ENCODE measurements at places on chromosomes 5 and 9. TPM values are rescaled to one million over a fixed set of nuclear protein-coding genes. Genes with fewer than 3 reads are reported as not detected.

- DNase-seq = no peak
Measured at GRCh38 chr5:131206772-131207171, 36.0 kb downstream of the LYRM7 start.

DNA sequence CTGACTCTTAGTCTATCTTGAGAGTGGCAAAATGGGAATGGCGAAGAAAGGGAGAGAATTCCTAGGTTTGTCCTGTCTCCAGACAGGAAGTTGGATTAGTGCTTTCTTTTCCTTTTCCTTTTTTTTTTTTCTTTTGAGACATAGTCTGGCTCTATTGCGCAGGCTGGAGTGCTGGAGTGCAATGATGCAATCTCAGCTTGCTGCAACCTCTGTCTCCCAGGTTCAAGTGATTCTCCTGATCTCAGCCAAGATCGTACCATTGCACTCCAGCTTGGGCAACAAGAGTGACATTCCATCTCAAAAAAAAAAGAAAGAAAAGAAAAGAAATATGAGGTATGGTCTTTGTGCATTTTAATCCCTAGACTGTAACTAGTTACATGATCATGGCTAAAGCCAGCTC lies 12.6 kb upstream of the KIF27 start:
- DNase-seq = peak; percentile 78

Gene WNT8A
- total RNA-seq = not detected

Gene SLC6A19
- not detected for total RNA-seq

Gene DMRTA1
- 5.5 TPM for total RNA-seq

DNA sequence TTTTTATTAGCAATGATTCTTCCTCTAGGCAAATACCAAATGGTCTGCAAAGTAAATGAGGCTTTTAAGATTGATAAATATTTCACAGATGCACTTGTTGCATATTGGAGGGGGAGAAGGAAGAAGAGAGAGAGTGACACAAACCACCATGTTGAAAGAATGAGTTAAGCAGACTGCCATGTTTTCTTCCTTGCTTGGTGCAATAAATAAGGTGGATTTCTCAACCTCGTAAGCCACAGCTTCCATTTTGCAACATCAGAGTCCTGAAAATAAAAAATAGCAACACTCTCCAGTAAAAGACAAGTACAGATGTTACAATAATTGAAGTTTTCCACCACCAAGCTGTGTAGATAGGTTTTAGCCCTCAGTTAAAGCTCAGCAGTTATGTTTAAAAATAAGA lies 202.9 kb downstream of the SGCD start:
- no peak for DNase-seq

Gene HTR1A
- 0.35 TPM for total RNA-seq

Gene KIAA1191
- total RNA-seq = 101 TPM

DNA sequence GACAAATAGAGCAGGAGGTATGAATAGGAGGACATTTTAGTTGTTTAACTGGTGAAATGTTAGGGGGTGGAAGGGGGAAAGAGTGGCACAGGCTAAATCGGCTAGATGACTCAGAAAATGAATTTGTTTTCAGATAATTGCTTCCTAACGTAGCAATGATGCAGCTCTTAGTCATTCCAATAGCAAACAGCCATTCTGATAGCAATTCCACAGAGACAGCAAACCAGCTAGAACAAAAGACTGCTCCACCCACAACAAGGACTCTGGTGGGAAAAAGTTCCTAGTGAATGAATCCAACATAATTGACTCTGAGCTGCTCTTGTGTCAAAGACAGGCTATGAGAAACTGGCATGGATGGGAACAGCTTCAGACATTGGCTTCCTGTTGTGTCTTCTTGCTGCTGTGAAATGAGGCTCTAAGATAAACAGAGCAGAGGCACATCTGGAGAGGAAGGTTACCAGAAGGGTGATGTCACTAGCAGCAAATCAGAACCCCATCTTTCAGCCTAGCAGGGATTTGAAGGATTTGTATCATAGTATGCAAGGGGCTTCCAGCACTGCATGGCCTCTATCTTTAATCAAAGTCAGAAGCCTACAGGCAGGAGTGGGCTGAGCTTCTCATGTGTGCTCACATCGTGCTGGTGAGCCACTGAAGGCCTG lies 28.1 kb upstream of the F2RL1 start:
- peak; percentile 99 for DNase-seq

GRCh38 chr5:126656401-126657007 lies 55.8 kb downstream of the PHAX start:
- DNase-seq = peak; percentile 49

DNA sequence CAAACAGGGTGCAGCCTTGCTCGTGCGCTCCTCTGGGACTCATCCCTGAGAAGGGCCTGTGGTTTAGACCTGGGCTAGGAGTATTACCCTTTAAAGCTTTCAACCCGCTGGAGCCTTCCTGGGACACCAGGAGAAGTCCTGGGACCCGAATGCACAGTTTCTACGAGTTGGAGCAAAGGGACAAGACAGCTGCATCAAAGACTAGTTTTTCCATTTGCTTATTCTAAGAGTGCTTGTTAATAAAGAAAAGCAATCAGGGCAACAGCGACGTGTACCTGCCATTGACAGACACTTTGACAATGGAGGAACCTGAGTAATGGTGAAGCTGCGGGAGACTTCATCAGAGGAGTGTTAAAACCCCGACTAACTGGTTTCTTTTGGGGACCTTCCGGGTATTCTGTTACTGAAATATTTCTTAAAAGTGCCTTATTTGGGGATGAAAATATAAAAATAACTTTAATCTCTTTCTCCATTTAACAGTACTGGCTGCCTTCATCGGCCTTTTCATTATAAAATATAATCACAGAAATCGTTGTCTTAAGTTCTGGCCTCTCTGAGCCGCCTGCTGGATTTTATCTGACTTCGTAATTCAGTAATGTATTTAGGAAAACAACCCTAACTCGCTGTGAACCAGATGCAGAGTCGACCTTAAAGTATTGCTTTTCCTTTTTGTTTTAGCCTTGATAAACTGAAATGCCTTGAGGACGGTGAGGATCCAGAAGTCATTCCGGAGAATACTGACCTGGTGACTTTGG lies 732 bp downstream of the SNAPC3 start:
- no peak for DNase-seq

Gene SSBP2
- 2.8 TPM for total RNA-seq

Gene PCDHB15
- total RNA-seq = 1.3 TPM

Gene PTGES2
- 80.0 TPM for total RNA-seq

GRCh38 chr5:108315829-108316228 lies 66.1 kb downstream of the FBXL17 start:
- peak; percentile 2 for DNase-seq

GRCh38 chr5:51517838-51518237 lies 134.6 kb downstream of the ISL1 start:
- no peak for DNase-seq

DNA sequence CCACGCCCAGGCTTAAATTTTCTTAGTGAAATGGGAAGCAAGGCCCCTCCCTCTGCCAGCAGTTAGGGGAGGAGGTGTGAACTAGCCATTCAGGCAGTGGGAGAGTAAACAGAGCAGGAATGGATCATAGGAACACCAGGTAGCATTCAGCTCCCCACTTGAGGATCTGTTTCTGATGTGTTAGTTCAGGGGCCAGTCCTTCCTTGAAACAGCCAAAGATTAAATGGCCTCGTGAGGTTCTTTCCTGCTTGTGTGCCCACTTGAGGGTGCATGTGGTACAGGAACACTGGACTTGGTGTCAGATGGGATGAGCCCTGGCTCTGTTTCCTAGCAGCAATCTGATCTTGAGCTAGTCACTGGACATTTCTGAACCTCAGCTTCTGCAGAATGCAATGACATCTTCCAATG lies 21.2 kb downstream of the FAXDC2 start:
- DNase-seq = peak; percentile 11

GRCh38 chr5:11157132-11157531 lies 396.1 kb upstream of the DAP start:
- no peak for DNase-seq

DNA sequence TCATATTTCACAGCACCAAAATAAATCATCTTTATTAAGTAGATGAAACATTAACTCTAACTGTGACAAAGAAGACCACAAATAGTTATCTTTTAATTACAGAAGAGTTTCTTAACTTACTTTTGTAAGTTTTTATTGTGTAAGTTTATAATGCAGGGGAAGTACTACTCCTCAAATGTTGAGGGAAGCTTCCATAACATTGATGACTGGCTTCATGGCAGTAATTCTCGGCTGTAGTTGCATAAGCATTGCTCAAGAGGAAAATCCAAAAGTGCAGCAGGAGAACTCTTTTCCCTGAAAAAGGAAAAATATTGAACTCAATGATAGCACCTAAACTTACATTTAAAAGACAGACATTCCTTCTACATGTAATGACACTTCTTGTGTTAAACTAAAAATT lies 4.6 kb downstream of the TSLP start:
- DNase-seq = no peak

Gene C9orf152
- not detected for total RNA-seq

GRCh38 chr5:109411149-109411514 lies 1.4 kb upstream of the PJA2 start:
- DNase-seq = no peak

Gene F2RL1
- total RNA-seq = 119 TPM

- DNase-seq = no peak
Measured at GRCh38 chr5:13661272-13661671, 283.2 kb downstream of the DNAH5 start.

GRCh38 chr9:7320841-7321240 lies 478.7 kb downstream of the DMAC1 start:
- DNase-seq = no peak

DNA sequence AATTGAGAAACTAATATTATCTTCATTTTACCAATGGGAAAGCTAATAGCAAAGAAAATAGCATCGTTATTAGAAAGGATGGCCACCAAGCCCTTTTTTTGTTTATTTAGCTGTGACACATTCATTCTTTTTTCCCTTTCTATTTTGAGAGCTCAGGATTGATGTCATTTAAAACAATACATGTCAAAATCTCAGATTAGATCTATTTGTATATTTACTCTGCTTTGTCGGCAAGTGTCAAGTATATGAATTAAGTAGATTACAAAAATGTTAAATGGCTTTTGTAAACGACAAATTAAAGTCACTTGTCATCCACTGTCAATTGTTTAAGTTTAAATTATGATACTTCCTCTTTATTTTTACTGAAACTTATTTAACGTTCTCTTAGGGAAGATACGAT lies 118.9 kb downstream of the PAM start:
- DNase-seq = no peak

DNA sequence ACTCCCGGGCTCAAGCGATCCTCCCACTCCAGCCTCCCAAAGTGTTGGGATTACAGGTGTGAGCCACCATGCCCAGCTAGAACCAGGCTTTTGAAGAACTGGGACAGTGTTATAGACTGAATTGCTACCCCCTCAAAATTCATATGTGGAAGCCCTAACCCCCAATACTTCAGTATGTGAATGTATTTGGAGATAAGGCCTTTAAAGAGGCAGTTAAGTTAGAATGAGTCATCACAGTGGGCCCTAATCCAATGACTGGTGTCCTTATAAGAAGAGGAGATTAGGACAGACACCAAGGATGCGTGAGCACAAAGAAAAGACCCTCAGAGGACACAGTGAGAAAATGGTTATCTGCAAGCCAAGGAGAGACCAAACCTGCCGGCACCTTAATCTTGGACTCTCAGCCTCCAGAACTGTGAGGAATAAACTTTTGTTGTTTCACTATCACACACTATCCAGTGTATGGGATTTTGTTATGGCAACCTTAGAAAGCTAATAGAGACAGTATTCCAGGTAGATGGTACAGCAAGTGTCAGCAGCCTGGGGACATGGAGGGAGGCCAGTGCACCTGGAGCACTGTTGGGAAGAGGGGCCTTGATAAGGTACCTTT lies 31.4 kb upstream of the ERGIC1 start:
- peak; percentile 47 for DNase-seq

Gene AJM1
- total RNA-seq = 1.8 TPM

DNA sequence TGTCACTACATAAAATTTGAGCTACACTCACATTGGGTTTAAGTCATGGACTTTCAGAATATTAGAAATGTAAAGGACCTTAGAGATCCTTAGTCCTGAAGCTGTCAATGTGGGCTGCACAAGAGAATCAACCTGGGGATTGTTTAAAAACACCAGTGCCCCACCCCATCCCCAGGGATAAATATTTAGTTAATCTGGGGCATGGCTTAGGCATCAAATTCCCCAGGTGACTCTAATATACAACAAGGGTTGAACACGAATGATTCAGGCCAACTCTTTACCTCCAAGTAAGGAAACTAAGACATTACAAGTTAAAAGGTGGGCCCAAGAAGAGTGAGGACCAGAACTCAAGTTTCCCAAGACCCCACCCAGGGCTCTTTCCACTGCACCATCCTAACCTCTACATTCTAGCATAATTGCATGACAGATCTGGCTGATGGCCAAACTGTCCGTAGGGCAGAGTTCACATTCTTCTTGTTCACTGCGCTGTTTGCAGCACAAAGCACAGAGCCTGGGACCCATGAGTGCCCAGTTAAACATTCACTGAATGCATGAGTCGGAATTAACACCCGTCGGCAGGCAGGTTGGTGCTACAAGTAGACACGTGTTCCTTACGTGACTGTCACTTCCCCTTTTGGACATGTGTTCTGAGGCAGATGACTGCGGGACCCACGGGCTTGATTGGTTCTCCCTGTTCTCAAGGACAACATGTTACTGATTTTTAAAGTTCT lies 25.2 kb downstream of the CYFIP2 start:
- DNase-seq = peak; percentile 99

GRCh38 chr9:113772121-113772810 lies 103.8 kb upstream of the ZNF618 start:
- no peak for DNase-seq

- DNase-seq = no peak
Measured at GRCh38 chr5:82050955-82051354, 79.1 kb downstream of the ATG10 start.

Gene CNTNAP3
- total RNA-seq = 2.2 TPM

- no peak for DNase-seq
Measured at GRCh38 chr5:17358031-17358430, 140.0 kb upstream of the TAF11L2 start.

DNA sequence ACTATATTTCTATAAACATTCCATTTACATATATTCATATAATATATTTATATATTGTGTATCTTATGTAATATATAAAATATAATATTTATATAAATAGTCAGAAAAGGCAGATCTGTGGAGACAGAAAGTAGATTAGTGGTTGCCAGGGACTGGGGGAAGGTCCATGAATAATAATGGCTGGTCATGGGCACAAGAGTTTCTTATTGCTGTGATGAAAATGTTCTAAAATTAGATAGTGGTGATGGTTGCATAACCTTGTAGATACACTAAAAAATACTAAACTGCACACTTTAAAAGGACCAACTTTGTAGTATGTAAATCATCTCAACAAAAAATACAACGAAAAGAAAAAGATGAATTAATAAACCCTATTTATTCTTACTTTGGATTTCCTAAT lies 47.3 kb downstream of the NUP155 start:
- no peak for DNase-seq

Measured in renal cortical epithelial cell (primary cell).